Uterus (tissue), 4 donors: ENCODE measurements at places on chromosomes 1 and 21. TPM values are rescaled to one million over a fixed set of nuclear protein-coding genes. Genes with fewer than 3 reads are reported as not detected.

DNA sequence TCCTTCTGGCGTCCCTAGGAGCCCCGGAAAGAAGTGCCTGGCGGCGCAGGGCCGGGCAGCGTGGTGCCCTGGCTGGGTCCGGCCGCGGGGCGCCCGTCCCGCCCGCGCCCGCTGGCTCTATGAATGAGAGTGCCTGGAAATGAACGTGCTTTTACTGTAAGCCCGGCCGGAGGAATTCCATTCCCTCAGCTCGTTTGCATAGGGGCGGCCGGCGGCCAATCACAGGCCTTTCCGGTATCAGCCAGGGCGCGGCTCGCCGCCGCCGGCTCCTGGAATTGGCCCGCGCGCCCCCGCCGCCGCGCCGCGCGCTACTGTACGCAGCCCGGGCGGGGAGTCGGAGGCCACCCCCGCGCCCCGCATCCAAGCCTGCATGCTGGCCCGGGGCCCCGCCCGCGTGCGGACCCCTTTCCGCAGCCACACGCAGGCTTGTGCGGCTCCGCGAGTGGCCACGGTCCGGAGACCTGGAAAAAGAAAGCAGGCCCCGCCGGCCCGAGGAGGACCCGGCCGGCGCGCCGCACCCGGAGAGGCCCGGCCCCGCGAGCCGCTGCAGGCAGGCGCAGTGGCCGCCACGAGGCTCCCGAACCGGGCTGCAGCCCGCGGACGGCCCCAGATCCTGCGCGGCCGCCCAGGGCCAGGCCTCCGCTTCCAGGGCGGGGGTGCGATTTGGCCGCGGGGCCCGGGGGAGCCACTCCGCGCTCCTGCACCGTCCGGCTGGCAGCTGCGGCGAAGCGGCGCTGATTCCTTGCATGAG lies 160.4 kb downstream of the RUNX1 start:
- peak; percentile 85 for DNase-seq

DNA sequence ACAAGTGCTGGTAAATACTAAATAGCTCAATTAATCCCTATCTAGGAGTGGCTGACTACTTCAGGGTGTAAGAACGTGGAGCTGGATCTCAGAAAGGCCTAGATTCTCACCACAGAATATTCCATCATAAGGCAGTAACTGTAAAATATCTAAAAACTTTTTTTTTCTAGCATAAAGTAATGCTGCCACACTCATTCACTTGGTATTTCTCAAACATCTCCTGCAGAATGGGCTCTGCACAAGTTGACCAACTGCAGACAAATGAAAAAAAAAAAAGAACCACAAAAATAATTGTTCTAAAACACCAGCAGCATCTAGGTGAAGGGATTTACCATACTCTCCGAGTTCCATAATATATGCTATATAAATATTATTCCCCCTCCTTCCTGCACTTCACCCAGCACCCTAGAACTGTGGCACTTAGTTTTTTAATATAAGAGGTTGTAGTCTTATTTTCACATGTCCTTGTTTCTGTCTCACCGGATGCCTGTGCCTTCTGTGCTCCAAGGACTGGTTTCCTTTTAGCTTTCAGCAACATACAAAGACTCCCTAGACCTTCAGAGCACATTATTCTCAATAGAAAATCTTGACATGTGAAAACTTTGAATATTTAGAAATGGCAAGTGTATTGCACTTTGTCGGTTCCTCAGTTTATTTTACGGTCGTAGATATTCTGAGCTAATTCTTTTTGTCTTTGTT lies 8.9 kb downstream of the VSIG8 start:
- no peak for DNase-seq

GRCh38 chr21:35504951-35505466 lies 455.9 kb upstream of the RUNX1 start:
- DNase-seq, result no peak

- no peak for DNase-seq
These were observed 57.5 kb downstream of the ATP2B4 start for GRCh38 chr1:203684094-203684493.

GRCh38 chr1:208077232-208078075 lies 166.5 kb upstream of the CD34 start:
- no peak for DNase-seq

DNA sequence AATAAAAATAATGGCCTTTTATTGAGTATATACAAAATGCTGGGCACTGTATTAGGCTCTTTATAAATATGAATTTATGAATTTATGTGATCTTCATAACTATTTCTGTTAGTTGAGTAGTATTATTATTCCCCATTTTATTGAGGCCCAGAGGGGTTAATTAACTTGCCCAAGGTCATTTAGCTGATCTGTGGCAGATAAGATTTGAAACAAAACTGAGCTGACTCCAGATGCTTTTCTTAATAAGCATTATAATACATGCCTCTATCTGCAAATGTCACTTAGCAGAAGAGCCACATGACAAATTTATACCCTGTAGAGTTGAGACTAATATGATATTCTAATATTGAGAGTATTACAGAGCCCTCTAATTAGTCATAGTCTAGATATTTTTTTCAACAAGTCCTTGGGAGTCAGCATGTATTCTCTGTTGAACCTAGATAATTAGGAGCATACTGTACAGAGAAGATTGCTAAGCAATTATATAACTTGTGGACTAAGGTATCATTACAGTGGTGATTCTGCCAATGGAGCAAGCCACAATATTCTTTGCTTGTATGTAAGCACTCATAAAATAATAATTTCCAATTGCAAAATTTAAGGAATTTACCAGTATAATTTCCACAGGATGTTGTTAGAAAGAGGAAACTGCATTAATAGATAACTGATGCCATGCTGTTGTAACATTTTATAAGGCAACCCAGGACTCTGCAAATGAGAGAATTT lies 112.0 kb downstream of the LRRC40 start:
- DNase-seq, result no peak

- DNase-seq, result no peak
These were observed 11.1 kb upstream of the ETV3L start for GRCh38 chr1:157110686-157111085.

- DNase-seq, result no peak
These were observed 15.3 kb downstream of the AKR7A3 start for GRCh38 chr1:19273106-19273843.

DNA sequence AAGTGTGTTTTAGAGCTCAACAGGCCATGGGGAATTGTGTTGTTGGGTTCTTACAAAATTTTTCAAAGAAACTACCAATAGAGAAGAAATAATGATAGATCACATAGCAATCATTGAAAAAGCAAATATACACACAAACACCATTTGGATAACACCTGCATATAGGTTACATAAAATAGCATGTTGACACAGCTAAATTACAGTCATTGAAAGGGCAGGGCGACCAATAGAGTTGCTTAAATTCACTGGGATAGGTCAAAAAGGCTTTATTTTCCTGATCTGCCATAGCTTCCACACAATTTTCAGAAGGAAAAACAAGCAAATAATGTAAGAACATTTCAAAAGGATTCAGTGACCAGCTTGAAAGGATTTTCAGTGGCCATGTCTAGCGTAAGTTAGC lies 57.9 kb upstream of the FGGY start:
- DNase-seq, result no peak

- DNase-seq, result no peak
These were observed 113.0 kb upstream of the GADD45A start for GRCh38 chr1:67571901-67572593.

DNA sequence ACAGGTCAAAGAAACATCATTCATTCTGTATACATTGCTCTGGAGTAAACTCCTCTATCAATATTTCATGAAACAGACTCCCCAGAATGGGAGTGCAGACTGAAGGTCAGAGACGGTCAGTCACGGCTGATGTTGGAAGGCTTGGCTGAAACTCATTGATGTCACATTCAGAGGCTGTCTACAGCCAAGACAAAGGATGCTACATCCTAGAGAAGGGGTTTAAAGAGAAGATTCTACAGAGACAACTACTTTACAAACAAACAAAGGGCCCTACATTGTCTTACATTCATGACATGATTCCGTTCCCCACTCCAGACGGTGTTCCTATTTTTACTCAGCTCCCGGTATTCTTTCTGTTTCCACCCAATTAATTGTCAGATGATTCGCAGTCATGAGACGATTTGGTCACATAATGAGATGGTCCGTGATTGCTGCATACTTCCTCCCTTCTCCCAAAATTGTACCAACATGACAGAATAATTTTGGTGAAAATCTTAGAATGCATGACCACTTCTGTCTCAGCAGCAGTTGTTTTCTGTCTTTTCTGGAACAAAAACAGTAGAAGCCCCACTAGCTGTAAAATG lies 73.8 kb upstream of the VAV3 start:
- no peak for DNase-seq

DNA sequence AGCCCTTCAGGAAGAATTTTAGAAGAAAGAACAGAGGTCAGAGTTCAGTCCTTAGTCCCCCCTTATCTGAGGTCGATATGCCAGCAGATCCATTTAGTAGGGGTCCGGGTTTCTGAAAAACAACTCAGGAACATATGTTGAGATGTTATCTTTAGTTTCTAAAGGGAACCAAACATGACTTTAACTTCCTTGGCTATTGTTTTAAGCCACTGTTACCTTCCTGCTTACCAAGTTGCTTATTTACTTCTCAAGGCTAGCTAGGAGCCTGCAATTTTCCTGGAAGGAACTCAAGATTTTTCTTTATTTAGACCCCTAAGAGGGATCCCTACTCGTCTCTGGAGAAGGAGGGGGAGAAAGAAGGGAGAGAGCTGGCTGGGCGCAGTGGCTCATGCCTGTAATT lies 54.3 kb downstream of the KCNC4 start:
- no peak for DNase-seq

DNA sequence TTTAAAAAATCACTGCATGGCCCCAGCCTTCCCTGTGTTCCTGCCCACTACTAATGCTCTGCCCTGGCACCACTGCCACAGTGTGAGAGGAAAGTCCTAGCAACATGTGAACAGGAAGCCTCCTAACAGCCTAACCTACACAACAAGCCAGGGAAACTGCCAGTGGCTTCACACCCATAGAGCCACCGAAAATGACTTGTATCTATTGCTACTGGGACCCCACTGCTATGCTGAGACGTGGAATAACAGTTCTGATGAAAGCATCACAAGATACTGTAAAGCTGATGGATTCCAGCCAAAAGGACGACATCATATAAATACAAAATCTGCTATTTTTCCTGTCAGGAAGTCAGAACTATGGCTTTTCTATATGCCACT lies 74.9 kb downstream of the JAK1 start:
- no peak for DNase-seq

GRCh38 chr1:18734461-18735223 lies 104.0 kb downstream of the PAX7 start:
- DNase-seq, result no peak

DNA sequence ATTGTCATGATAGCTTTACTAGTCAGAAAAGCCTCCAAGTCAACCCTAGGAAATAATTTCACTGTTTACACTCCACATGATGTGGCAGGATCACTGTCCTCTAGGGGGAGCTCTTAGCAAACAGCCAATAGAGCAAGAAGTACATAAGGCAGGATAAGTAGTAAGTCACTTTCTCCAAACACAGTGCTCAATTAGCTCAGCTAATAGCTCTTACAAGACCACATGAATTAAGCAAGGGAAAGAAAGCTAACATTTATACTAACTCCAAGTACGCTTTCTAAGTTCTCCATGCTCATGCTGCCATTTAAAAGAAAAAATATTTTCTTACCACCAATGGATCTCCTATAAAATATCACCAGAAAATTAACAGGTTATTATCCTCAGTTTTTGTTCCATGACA lies 66.9 kb upstream of the LRIF1 start:
- DNase-seq, result no peak

GRCh38 chr1:184296466-184297243 lies 90.2 kb upstream of the C1orf21 start:
- DNase-seq, result peak; percentile 85

Gene PAX7
- total RNA-seq, result not detected

Gene CD34
- 120 TPM for total RNA-seq

Gene AMY2B
- total RNA-seq, result 76.7 TPM

Gene THEM5
- not detected for total RNA-seq

Gene TRIM46
- 3.5 TPM for total RNA-seq

Gene ZNF124
- total RNA-seq, result 153 TPM

Gene OR14C36
- total RNA-seq, result not detected

Gene ECM1
- 38.5 TPM for total RNA-seq

Gene CYYR1
- 83.8 TPM for total RNA-seq
